ENCODE measurements at places on chromosomes 3 and 15. TPM values are rescaled to one million over a fixed set of nuclear protein-coding genes. Genes with fewer than 3 reads are reported as not detected.

DNA sequence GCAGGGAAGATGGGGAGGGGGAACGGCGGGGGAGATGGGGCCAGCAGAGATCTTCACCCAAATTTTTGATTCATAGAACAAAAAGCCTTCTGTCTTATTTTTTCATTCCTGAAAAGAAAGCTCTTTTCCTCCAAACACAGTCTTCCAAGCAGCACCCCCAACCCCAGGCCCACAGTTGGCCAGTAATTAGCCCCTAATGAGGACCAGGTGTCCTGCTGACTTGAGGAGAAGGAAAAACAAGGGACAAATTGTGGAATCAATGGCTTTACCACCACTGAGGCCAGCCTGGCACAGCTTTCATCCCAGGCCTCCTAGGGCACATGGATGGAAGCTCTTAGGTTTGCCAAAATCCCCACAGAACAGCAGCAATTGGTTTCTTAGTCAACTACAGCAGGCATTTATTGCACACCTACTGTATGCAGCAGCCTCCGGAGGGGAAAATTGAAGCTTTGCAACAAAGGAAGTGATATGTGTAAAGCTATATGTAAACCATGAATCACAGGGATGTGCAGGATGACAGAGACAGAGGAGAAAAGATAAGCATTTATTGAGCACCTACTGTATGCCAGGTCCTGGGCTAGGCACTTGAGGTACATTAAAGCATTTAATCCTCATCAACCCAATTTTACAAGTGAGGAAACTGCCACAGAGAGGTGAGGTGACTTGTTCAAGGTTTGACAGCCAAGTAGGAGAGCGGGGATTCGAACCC lies 199.5 kb downstream of the TBC1D2B start:
- DNase-seq = no peak

DNA sequence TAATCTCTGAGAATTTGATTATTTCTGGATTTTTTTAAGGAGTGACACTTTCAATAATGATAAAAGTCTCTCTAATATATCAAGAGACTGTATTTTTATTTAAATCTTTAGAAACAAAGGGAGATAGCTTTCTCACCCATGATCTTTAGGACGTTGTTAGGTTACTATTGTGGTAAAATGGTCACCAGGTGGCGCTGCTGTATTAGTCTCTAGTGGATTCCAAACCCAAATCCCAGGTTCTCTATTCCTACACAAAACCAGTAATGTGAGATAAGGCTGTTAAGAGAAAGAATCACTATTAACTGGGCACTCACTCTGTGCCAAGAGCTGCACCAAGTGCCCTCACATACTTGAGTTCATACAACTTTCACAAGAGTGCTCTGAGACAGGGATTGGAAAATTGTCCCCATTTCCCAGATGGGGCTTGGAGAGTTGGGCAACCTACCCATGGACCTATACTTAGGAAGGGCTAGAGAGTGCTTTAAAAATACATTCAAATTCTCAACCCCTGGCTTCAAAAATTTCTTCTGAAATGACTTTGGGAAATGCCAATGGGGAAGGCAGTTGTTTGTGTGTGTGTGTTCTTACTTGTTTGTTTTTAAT lies 593.4 kb upstream of the TGFBR2 start:
- DNase-seq = peak; percentile 36

DNA sequence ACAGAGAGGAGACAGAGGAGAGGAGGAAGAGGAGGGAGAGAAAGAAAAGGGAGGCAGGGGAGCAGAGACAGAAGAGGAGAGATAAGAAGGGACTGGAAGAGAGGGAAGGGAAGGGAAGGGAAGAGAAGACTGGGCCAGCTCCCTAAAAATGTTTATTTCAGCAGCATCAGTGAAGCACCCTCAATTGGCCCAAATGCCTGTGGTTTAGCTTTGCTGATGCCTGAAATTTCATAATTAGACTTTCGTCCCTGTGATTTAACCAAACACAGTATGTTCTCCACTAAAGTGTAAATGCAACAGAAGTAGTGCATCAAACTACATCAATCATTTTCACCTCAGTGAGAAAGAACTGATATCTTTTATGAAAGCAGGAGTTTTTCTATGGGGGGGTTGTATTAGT lies 55.9 kb downstream of the NOX5 start:
- DNase-seq = no peak

Gene SH3GL3
- total RNA-seq = 1.0 TPM
